Smooth muscle cell of bladder (primary cell): ENCODE measurements at places on chromosomes 3 and 15. TPM values are rescaled to one million over a fixed set of nuclear protein-coding genes. Genes with fewer than 3 reads are reported as not detected.

The ISLR gene
- total RNA-seq: 79.9 and 157 TPM in 2 replicates

The C3orf49 gene
- not detected in 2 replicates for total RNA-seq

The CCDC71 gene
- 15.7 and 16.2 TPM in 2 replicates for total RNA-seq

The ITGA11 gene
- 28.6 and 55.0 TPM in 2 replicates for total RNA-seq

The GOLGA6B gene
- 0.09 TPM in 1 of 2 replicates, not detected in the other for total RNA-seq

The PARP9 gene
- total RNA-seq: 18.0 and 21.9 TPM in 2 replicates

The FEZF2 gene
- not detected in 2 replicates for total RNA-seq

The FAM43A gene
- 20.3 and 21.7 TPM in 2 replicates for total RNA-seq

The COL6A5 gene
- total RNA-seq: not detected in 2 replicates

The CFAP92 gene
- total RNA-seq: 0.09 and 1.1 TPM in 2 replicates

The TRIM42 gene
- total RNA-seq: not detected in 2 replicates

The GRM7 gene
- total RNA-seq: under 0.01 TPM in 1 of 2 replicates, not detected in the other
